ENCODE measurements at places on chromosomes 4 and X.
A peak's percentile ranks its signal among the peaks of the same experiment; 100 is the strongest.

DNA sequence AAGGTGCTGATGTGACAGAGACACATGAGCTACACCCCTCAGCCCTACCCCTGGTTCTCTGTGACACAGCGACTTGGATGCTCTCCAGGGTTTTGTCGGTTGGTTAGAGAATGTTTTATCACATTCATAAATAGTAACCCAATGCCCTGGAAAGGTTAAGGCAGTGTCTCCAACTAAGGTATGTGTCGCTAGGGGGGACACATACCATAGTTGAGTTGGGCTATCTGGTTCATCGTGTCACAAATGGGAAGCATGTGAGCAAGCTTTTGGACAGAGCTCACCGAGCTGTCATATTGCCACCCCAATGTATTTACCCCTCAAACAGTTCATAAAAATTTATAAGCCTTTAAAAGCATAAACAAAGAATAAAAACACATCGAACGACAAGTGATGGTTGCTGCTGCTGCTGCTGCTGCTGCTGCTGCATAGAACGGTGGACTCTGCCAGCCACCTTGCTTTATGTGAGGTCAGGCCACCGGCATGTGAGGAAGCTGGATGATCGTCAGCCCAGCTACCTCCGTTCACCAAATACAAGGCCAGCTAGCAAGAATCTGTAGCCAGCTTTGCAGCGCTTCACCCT lies 55.9 kb downstream of the STOX2 start:
- peak; percentile 17 for DNase-seq

- no peak for DNase-seq
Measured at GRCh38 chr4:170769862-170770261, 680.1 kb upstream of the AADAT start.

GRCh38 chr4:182640932-182641331 lies 276.3 kb downstream of the DCTD start:
- DNase-seq: peak; percentile 88

DNA sequence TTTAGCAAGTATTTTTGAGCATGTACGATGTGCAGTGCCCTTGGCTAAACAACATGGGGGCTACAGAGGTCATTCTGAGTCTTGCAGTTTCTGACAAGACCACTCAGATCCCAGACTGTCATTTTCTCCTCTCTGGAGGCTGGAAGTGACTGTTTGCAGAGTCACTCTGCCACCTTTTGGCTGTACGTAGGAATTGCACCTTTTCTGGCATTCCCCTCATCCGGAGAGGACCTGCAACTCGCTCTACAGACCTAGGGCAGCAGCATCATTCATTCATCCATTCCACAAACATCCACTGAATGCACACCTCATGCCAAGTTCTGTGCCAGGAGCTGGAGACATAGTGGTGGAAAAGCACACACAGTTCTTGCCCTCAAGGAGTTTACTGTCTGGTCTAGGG lies 160.4 kb upstream of the GPR101 start:
- peak; percentile 13 for DNase-seq

DNA sequence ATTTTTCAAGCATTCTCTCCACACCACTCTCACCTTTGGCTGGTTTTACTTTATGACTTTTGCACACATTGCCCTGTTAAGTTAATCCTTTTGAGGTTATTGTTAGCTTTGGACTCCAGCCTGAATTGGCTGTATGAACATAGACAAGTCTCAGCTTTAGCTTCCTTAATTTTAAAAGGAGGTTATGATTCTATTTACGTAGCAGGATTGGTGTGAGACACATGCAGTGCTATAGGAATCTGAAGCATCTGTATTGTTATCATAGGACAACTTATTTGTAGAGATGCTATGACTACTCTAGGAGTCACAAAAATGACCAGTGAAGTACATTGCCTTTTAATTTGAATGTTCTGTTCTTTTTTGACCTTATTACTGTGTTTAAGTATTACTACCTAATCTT lies 15.7 kb downstream of the PGAM4 start:
- no peak for DNase-seq

DNA sequence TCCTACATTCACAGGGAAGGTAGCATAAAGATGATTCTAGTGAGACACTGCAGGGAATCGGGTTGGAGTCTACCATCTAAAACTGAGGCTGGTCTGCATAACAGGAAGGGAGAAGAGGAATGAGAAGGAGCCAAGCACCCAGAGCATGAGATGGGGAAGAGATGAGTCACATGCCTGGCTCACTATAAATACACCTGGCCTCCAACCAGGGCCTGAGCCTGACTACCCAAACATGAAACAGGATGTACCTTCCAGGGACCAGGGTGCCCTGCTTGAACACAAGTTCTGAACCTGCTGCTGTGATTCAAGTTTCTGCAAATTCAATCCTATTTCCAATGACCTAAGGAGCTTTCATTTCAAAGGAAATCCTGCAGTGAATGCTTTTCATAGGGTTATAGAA lies 24.9 kb downstream of the CD99L2 start:
- DNase-seq: no peak

DNA sequence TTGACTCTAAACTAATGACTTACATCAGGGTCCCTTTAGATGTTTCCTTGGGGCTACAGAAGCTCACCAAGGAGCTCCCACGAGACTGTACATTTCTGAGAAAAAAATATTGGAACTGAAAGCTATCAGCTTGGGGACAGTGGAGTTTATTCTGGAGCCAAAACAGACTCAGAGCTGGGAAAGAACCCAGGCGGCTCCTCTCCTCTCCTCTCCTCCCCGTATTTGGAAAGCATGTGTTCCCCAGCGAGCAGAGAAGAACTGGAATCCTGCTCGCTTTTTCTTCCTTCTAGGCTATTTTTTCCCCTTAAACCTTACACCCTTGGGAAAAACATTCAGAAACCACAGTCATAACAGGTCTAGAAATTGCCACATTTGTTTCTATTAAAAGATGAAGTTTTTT lies 4.3 kb upstream of the MAP7D3 start:
- no peak for DNase-seq

- no peak for DNase-seq
Measured at GRCh38 chrX:46737462-46737861, 21.5 kb downstream of the SLC9A7 start.

GRCh38 chr4:57442831-57443291 lies 332.7 kb upstream of the IGFBP7 start:
- peak; percentile 68 for DNase-seq

DNA sequence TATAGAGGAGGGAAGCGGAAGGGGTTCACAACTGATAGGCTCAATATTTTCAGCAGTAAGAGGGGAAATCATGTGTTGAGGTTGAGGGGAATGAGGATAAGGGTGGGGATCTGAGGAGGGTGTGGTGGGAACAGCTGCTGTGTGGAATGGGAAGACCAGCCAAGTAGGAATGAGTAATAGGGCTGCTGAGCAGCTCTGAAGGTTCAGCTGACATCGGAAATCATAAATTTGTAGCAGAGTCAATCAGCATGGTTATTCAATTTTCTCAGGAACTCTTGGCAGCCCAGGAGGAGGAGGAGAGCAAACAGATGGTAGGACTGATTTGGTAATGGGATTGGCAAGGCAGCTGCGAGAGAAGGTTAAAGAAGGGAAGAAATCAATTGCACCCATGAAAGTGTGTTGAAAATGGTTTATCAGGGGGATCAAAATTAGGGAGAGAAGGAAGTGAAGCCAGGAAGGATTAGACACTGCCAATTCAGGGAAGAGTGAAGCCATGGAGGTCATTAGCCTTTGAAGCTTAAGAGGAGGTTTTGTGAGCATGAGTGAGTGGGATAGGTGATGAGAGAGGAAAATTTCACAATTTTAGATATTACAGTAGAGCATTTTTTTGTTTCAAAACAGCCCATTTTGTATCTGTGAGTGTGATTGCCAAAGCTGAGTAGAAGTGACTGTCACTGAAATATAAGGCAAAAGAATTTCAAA lies 82.6 kb downstream of the PCDH7 start:
- no peak for DNase-seq

GRCh38 chr4:61094854-61095598 lies 105.1 kb upstream of the ADGRL3 start:
- DNase-seq: no peak

DNA sequence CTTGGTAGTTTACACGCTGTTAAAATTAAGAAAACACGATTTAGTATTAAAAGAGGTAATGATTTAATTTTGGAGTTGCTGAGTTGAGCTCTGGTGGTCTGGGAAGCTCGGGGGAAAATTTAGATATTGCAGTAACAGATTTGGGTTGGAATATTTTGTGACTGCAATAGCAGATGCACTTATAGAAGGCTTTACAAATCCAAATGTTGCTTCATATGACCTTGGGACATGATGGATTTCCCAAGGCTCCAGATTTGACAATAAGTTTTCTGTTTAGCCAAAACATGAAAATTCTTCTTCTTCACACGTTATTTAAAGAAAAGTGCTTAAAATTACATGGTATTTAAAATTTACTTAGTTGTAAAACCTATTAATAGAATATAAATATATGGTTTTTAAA lies 302.0 kb downstream of the SPRY1 start:
- DNase-seq: no peak

DNA sequence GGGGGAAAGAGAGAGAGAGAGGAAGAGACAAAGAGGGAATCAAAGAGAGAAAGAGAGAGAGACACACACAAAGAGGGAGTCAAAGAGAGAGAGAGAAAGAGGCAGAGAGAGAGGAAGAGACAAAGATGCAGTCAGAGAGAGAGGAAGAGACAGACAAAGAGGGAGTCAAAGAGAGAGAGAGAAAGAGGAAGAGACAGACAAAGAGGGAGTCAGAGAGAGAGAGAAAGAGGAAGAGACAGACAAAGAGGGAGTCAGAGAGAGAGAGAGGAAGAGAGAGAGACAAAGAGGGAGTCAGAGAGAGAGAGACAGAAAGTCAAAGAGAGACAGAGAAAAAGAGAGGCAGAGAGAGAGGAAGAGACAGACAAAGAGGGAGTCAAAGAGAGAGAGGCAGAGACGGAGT lies 45.5 kb downstream of the MAGEA9 start:
- DNase-seq: no peak

DNA sequence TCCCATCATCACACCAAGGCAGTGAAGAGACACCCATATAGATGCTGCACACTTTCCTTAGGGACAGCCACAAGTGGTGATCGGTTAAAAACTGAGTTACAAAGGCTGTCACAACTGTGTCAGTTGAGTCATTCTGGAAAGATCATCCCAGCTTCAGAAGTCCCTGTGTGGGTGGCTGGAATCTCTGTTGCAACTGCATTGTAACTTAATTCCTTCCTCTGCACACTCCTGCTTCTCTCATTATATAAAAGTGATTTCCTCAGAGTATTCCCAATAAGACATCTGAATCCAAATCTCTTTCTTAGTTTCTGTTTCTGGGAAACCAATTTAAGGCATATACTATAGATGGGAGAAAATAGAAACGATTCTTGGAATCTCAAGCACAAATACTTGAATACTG lies 88.1 kb downstream of the FSTL5 start:
- no peak for DNase-seq

- no peak for DNase-seq
Measured at GRCh38 chr4:82578935-82579334, 17.1 kb upstream of the TMEM150C start.

- no peak for DNase-seq
Measured at GRCh38 chr4:123468479-123469031, 72.0 kb downstream of the SPRY1 start.

GRCh38 chr4:22514001-22514400 lies 1.9 kb downstream of the ADGRA3 start:
- DNase-seq: no peak

- no peak for DNase-seq
Measured at GRCh38 chr4:71254451-71255012, 84.3 kb upstream of the SLC4A4 start.

GRCh38 chr4:118825799-118826198 lies 10.1 kb downstream of the SEC24D start:
- no peak for DNase-seq

DNA sequence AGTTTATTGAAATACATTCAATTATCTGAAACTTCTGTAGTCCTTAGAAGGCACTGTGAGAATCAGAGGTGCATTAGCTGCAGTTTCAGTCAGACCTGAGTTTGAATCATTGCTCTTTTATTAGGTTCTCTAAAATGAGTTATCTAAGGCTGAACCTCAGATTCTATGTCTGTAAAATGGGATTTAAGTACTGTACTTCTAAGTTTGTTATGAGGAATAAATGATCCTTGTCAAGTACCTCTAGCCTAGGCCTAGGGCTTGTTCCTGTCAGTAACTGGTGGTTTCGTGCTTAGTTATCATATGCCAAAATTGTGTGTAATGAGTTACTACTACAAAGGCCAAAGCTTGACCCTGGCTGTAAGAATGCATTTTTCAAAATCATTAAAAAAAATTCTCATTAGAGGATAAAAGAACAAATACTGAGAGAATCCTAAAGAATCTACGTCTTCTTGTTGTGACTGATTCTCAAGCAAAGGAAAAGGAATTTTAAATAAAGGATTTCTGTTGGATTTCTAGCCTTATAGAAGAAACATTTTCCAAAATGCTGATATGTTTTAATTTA lies 65.8 kb downstream of the SLIT2 start:
- no peak for DNase-seq

DNA sequence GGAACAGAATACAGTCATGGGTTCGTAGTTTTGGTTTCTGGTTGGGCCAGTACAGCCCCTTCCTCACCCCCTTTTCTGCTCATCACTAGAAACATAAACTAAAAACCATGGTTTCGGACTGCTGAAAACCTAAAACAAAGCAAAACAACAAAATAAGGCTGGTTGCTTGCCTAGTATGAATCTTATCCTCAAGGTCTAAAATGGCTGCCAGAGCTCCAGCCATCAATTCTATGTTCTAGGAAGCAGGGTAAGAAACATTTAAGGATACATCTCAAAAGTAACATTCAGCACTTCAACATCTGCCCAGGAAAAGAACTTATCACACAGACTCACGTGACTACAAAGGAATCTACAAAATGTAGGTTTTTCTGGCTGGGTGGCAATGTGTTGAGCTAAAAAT lies 31.5 kb downstream of the PPP3CA start:
- no peak for DNase-seq

GRCh38 chrX:21181232-21181853 lies 192.9 kb upstream of the CNKSR2 start:
- DNase-seq: no peak

DNA sequence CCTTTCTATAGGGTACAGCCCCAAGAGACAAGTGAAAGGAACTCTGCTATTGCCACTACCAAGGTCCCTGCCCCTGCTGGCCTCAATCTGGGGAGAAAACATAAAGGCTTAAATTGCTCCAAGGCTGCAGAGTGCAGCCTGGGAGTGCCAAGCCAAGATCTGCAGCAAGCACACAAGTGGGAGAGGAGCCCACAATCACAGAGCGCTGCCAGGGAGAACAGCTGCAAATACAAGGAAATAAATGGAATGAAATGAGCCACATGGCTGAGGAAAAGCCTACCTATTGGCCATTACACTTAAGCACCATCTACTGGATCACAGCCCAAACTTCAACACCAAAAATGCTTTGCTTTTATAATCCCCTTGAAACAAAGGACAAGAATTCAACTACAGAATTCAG lies 582.4 kb downstream of the FAM133A start:
- no peak for DNase-seq

- no peak for DNase-seq
Measured at GRCh38 chr4:54289316-54289715, 60.2 kb downstream of the PDGFRA start.
